ENCODE measurements at places on chromosomes 7 and 10. TPM values are rescaled to one million over a fixed set of nuclear protein-coding genes. Genes with fewer than 3 reads are reported as not detected.

HOXA2 gene
- 3.1 TPM for polyA plus RNA-seq

MBLAC1 gene
- 1.5 TPM for polyA plus RNA-seq

DNA sequence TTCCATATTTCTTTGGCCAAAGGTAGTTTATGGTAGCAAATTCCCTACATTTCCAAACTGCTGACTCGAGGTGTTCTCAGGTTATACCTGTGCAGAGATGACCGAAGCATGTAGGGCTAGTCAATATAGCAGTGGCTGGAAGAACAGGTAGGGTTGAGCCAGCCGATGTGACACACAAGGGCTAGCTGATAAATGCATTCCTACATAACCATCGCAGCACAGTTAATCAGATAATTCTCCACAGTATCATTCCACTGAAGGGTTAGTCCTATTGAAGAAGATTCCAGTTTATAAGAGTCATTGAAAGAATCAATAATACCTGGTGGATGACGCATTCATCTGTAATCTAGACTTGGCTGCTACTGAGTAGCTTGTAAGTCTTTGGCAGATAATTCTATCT is 220.0 kb downstream of the KIF20B start:
- no peak for DNase-seq

DNA sequence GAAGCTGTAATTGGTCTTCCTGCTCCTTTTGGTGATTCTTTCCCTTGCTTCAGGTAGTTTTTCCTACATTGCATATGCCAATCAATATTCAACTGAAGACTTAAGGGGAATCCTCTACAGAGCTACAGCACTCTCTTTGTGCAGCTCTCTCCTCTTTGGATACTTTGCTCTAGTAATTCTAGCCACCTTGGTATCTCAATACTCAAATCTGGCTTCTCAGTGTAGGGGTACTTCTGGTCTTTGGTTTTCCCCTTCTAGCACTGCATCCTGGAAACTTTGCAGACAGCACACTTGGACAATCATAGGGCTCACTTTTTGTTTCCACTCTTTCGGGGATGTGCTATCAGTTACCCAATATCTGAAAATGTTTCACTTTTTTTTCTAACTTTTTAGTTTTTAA is 9.9 kb downstream of the PHTF2 start:
- no peak for DNase-seq

GRCh38 chr7:94178230-94178629 is 174.1 kb upstream of the BET1 start:
- no peak for DNase-seq

DNA sequence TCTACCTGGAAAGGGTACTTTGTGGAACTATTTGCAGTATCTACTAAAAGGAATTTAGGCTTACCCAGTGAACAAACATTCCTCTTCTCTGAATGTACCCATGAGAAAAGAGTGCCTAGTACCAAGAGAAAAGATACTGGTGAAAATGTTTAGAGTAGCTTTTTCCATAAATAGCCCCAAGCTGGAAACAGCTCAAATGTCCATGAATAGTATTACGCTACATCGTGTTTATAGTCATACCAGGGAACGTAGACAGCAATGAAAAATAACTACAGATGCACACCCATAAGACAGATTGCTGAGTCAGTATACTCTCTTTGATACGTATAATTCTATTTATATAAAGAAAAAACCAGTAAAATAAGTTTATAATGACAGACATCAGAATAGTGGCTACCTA is 285.9 kb downstream of the KLF6 start:
- no peak for DNase-seq

All from forelimb muscle (tissue), 1 donor.